ENCODE measurements at places on chromosomes 7 and 10.

DNA sequence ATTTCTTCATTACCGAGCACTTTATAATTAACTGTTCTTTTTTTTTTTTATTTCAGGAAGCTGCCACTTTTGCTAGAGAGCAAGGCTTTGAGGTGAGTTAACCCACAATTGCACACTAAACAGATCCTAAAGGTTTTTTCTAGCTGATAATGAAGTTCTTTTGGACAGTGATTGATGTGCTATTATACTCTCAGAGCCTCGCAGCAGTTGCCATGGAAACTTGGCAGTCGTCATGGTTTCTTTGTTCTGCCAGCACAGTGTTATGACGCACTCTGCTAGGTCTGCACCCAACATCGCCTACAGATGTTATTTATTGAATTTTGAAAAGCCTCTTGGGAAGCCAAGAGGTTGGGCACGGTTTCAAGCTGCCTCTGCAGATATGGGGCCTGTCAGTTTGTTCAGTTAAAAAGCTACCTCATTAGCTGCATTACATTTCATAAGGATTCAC is 237.2 kb upstream of the KAT6B start:
- peak; percentile 65 for DNase-seq

- no peak for DNase-seq
These were observed 75.4 kb downstream of the NOC3L start for GRCh38 chr10:94287336-94287735.

GRCh38 chr10:52284416-52285013 is 29.6 kb upstream of the DKK1 start:
- DNase-seq, result no peak

DNA sequence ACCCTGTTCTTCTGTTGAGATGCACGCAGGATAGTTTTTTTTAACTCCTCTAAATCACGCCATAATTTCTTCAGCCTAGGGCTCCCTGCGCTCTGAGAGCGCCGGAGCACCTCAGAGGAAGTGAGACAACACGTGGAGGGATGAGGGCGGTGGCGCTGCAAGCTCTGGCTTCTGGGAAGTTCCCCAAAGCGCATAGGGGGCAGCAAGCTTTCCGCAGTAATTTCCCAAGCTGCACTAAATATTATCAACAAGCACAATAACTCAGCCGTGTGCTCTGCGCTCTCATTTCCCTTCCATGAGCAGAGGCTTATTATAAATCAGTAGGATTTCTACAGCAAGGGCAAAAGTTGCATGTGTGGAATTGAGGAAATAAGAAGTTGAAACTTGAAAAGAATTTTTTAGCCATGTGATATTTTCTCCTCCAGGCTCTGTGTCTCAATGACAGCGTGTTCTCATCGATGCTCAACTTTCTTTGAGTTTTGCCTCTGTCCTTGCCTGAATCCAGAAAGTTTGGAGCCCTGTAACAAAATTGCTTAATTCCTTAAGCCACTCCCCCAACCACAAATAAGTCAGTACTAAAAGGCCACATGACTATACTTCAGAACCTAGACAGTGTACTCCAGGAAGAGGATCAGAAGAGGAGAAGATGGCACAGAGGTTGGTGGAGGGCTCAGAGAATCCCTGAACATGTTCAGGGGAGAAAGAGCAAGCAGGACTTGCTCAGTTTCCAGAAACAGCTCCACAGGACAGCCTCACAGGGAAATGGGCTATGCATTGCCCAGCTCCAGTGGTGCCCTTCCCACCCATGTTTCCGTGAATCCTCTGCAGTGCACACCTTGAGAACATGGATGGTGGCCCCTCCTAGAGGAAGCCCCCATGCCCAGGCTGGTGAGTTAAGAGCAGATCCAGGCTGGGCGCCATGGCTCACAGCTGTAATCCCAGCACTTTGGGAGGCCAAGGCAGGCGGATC is 221.5 kb upstream of the GHITM start:
- DNase-seq, result no peak

DNA sequence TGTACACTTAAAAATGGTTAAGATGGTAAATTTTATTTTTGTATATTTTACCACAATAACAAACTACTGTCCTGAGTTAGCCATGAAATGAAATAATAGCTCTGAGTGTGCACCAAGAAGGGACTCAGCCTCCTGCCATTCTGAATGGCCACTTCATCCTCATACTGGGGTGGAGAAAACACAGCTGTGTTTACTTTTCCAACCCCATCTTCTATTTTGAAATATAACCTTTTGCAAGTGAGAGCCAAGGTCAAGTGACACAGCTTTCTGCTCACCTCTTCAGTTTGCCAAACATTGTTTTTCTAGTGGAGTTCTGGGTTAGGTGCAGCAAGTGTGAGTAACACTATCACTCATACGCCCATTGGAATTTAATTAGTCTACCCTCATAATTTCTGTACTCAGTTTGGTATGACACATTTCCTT is 107.4 kb upstream of the GLCCI1 start:
- no peak for DNase-seq

- no peak for DNase-seq
These were observed 92.7 kb upstream of the AKR1E2 start for GRCh38 chr10:4733150-4733842.

GRCh38 chr10:72334196-72334824 is 20.4 kb downstream of the DNAJB12 start:
- no peak for DNase-seq

- DNase-seq, result no peak
These were observed 15.9 kb downstream of the SORCS3 start for GRCh38 chr10:104657036-104657435.

DNA sequence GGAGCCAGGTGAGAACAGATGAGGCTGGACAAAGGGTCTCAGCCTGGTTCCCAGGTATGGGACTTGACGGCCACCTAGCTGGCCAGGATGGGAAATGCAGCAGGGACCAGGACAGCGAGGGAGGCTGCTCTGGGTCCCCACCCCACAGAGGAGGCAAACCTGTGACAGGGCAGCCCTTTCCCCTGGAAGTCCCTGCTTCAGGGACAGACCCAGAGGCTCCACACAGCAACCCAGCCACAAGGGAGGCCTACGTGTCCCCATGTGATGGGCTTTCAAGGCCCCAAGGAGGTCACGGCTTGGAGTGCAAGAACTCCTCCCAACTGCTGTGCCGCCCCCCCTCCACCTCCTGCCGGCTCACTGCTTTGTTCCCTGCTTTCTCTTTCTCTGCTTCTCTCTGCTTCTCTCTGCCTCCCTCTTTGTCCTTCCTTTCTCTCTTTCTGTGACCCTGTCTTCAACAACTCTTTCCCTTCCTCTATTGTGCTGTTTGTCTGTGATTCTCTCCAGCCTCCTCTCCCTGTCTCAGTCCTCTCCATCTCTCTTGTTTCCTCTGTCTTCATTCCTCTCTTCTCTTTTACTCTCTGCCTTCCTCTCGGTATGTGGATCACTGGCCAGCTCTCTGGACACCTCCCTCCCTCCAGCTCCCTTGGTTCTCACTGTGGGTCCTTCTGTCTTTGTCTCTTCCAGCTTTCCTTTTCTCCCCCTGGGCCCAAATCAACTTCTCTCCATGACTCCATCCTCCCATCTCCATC is 9.6 kb upstream of the EIF5AL1 start:
- no peak for DNase-seq

DNA sequence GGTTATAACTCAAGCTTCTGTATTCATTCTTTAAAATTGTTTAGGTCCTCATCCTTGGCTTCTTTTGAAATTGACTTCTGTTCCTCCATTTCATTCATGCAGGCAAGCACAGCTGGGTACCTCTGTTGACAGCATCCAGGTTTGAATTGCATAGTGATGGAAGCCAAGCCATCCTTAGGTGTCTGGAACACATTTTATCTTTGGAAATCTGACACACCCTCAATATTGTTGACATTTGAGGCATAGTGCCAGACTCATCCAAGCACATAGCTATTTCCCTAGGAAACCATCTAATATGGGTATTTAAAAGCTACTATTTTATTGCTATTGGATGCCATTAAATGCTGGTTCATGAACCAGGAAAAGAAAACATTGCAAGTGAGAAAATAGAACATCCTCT is 142.1 kb upstream of the PTPRZ1 start:
- no peak for DNase-seq

DNA sequence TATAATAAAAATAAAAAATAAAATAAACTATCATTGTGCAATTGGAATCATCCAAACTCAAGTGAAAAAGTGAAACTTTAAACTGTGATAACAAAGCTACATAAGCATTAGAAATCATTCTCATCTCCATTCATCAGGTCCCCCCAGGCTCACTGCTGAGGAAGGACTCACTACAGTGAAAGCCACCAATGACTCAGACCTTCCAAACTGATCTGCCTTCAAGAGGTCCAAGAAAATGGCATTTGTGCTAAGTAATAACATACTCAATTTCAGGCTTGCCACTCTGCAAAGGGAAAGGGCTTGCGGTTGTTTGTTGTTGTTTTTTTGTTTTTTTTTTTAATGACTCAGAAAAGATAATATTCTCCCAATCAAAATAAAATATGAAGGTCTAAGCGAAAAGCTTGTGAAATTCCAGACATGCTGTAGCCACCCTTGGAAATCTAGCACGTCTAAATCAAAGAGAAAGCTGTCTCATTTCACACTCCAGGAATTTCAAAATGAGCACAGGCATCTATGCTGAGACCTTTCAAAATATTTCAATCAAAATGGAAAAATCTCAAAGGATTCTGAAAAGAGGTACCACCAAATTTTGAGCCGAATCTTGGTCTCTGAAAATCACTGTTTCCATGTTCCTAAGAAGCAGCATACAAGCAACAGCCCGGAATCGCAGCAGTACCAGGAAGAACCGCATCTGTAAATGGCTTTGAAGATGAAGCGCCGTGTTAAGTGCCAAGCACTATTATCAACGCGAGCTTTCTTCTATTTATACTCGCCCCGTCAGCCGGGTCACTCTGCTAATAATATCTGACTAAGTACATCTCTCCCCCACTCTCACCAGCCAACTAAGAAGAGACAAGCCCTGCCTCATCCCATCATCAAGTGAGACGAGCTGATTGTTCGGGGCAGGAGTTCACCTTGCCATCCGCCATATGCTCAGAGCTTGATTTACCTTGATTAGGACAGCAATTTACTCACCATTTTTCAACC is 13.5 kb downstream of the SFMBT2 start:
- DNase-seq, result peak; percentile 21

DNA sequence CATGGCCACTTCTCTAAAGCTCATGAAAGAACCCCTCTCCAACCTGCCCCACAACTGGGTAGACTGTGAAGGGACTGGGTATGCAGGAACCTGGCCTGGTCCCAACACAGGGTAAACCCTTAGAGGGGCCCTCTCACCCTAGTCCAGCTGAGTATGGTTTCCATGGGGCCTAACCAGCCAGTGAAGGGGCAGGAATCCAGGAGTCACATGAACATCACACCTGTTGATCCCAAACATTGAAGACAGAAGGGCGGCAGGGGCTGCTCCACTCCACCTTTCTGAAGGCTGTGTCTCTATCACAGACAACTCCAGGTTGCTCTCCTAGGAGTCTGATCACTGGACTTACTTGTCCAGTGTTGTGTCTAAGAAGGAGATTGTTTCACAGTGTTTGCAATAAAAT is 30.8 kb downstream of the GRID1 start:
- DNase-seq, result no peak

Measured in stimulated activated CD4-positive, alpha-beta T cell treated with anti-CD3 and anti-CD28 coated beads, TNF-alpha, amount 100 ng/mL, for 24 hours (primary cell).